ENCODE measurements at places on chromosomes 4 and X. TPM values are rescaled to one million over a fixed set of nuclear protein-coding genes. Genes with fewer than 3 reads are reported as not detected.

DNA sequence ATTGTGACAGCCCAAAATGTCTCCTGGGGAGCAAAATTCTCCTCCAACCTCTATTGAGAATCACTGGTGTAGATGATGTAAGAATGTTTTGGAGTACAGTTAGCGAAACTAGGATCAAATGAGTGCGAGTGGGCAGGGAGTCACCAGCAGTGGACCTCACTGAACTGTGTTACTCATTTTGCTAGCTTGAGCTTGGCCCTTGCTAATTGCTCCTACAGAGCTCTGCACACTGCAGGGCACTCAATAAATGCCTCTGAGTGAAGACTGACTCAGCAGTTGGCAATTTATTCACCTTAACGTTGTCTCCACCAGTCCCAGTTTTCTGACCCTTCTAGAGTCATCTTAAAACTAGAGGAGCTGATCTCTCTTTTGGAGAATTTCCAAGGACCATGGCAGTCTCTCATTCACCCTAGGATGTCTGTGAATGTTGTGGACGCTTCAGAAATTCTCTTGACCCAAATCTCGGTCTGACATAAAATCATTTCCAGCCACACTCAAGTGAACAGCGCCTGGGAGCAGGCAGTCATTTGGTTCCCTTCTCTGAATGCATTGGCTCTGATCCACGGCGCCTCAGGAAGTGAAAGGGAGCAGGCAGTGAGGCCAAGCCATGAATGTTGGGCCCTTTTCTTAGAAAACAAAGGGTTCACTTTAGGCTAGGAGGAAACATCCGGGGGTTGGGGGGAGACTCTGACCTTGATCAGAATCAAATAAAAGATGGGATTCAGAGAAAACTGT lies 148.1 kb downstream of the NWD2 start:
- DNase-seq = no peak

Gene ARL9
- polyA plus RNA-seq = 0.81 TPM

Gene XAGE1A
- polyA plus RNA-seq = not detected

Gene TMEM33
- 8.8 TPM for polyA plus RNA-seq

- no peak for DNase-seq
Observed at GRCh38 chr4:3689006-3689405, 77.2 kb upstream of the ADRA2C start.

Gene FOXO4
- 35.2 TPM for polyA plus RNA-seq

Gene FAT1
- 48.8 TPM for polyA plus RNA-seq

- no peak for DNase-seq
Observed at GRCh38 chr4:11474146-11474545, 45.5 kb upstream of the HS3ST1 start.

DNA sequence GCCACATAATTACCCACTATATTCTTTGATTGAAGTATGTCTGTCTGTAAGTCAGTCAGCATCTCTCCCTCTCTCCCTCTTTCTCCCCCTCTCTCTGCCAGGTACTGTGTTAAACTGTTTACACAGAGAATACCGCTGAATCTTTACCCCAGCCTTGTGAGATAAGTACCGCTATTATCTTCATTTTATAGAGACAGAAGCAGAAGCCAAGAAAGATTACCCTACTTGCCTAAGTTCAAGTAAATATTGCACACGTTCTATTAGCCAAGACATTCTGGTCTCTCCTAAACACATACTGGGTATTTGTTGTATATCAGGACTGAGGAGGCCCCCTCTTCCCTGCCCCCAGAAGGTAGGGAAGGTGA lies 695 bp upstream of the GPR101 start:
- DNase-seq = no peak

DNA sequence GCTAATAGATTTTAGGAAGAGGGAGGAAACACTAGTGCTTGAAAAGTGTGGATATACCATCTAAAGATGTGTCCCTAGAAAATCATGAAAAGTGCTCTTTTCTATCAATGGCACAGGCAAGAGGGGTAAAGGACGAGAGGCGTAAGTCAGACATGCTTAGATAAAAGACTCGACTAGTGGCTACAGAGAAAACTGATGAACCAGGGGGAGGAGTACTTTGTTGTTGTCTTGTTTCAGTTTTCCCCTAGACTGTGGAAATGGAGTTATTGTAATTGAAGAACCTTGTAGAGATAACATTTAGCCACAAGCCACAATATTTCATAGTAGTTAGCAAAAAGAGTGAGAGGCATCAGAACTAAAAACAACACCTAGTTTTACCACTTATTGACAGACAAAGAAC lies 21.4 kb downstream of the GALNTL6 start:
- DNase-seq = no peak

DNA sequence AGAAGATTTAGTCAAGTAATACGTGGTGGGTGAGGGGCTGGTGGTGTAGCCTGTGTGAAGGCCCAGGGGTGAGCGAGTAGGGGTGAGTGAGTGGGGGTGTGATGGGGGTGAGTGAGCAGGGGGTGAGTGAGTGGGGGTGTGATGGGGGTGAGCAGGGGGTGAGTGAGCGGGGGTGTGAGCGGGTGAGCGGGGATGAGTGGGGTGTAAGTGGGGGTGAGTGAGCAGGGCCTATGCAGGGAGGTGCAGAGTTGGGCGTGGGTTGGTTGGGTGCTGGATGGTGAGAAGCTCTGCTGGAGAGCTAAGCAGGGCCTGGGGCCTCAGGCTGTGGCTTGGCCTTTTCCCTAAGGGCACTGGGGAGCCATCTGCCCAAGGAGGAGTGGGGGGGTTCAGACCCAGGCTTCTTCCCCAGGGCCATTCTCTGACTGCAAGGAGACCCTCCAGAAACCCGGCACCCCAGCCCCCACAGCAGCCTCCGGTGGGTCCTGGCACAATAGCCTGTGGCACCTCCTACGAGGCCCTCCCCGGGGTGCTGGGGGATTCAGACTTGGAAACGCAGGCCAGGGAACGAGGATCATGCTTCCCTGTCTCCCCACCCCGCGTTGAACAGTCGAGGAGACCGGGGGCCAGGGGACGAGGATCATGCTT lies 30.4 kb downstream of the SH3TC1 start:
- no peak for DNase-seq

DNA sequence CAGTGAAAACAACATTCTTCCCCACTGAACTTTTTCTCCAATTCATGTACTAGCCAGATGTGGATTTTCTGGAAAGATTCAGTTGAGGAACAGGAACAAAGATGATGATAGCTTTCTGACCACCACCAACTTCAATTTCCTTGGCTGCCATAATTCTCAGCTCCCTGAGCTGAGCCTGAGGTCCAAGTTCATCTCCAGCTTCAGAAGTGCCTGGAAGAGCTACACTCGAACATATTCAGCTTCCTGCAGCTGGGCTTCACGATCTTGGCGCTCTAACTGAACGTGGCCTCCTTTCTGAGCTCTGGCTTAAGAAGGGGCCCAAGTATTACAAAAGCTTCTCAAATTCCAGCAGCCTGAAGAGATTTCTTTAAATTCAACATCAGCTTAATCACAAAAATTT lies 83.9 kb downstream of the QDPR start:
- DNase-seq = no peak

Gene HSD17B13
- polyA plus RNA-seq = 0.48 TPM

- no peak for DNase-seq
Observed at GRCh38 chr4:18593297-18594002, 571.9 kb upstream of the LCORL start.

Gene EDNRA
- 36.3 TPM for polyA plus RNA-seq

Gene PHKA2
- polyA plus RNA-seq = 20.3 TPM

DNA sequence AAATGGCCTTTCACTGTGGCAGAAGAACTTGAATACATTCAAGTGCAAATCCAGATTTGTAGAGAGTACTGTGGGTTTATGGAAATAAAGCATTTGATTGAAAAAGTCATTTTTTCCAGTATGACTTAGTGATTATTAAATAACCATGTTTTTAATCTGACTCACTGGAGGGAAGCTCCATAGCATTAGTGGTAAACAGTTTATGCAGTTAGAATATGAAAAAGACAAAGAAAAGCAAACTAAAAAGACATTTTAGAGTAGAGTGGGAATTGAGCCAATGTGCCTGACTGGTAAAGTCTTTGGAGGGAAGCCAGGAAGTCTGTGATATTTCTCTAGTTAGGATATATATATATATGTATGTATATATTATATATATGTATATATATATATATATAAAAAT lies 53.4 kb downstream of the FAT4 start:
- DNase-seq = no peak

GRCh38 chrX:100379388-100379986 lies 30.6 kb downstream of the PCDH19 start:
- no peak for DNase-seq

- no peak for DNase-seq
Observed at GRCh38 chr4:182975806-182976205, 58.6 kb upstream of the DCTD start.

DNA sequence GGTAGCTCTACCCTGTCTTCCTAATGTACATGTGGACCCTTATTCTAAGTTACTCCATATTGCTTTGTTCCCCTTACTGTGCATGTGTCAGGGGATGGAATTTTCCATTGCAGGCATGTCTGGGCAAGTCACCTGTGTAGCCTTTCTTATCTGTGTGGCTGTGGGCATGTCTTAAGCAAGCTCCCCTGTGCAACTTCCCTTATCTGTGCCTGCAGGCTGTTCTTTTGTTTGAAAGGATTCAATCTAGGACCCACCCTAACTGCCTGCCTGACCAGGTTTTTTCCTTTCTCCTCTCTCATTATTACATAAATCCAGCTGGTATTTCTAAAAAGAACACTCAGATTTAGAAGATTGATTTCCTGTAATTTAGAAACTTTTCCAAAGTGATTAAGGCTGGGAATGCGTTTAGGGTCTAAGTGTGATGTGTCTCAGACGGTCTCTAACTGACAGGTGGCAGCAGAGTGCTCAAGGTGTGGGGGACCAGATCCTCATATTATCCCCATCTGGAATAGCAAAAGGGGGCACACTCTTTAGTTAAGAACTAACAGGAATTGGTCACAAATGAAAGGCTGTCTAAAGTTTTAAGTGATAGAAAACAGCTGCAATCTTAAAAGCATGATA lies 198.9 kb upstream of the PPP1R2C start:
- DNase-seq = no peak

DNA sequence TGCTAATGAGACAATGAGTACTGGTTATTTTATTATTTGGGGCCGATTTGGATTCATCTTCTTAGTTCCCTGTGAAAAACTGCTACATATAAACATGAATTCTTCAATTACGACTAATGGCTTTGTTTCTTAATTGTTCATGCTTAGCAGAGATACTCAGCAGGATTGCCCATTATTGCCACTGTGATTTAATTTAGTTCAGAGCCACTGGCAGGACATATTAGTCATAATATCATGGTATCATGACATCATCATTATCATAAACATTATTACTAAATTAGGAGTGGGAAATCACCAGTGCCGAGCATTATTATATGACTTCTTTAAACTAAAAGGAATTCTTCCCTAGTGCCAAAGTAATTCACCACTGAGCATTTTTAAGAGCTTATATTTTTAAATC lies 201.4 kb downstream of the SPOCK3 start:
- no peak for DNase-seq

DNA sequence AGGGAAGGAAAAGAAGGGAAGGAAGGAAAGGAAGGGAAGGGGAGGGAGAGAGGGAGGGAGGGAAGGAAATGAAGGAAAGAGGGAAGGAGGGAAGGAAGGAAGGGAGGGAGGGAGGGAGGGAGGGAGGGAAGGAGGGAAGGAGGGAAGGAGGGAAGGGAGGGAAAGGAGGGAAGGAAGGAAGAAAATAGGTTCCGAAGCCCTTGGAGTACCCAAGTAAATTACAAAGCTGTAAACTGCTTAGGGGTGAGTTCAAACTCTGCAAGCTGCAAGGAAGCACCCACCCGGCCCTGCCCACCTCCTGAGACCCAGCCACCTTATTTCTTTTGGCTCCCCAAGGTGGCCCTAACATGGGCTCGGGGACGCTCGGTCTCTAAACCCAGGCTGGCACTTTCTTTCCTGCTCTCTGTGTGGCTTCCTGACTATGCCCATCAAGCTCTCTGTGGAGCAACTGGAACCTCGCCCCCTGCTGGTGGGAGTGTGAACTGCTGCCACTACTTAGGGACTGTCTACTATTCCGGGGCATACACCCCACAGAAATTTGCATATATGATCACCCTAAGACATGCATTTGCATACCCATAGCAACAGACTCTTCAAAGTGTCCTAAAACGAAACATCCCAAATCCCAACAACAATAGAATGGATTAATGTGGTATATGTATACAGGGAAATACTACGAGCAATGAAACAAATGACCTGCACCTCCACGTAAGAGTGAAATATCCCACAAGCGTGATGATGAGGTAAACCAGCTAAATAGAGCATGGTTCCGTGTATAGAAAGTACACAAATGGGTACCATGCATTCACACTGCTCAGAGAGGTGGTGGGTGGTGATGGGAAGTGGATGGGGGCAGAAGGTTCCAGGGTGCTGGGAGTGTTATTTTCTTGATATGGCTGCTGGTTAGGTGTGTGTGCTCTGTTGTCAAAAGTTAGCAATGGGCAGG lies 151.7 kb upstream of the TBL1X start:
- DNase-seq = no peak

Gene HERC6
- 9.1 TPM for polyA plus RNA-seq

Gene POF1B
- 0.58 TPM for polyA plus RNA-seq

GRCh38 chr4:30972542-30972941 lies 252.4 kb downstream of the PCDH7 start:
- DNase-seq = no peak

GRCh38 chrX:1336948-1337779 lies 579 bp downstream of the IL3RA start:
- DNase-seq = no peak

Gene AKAP17A
- polyA plus RNA-seq = 15.4 TPM

Gene TRAM1L1
- polyA plus RNA-seq = 1.1 TPM

DNA sequence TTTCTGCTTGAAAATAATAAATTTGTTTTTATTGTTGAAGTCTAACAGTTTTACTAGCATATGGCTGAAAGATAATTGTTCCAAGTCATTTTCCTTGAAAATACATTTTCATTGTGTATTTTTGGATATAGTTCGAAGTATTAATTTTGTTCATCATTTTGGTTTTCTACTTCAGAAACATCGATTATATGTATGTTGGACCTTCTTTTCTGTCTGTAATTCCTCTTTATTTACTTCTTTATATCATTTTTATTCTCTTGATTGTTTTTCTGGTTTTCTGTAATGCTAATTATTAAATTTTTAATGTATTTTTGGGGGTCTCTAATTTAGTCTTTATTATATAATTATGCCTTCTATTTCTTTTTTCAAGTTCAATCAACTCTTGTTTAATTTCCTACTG lies 407.1 kb upstream of the FRG1 start:
- DNase-seq = no peak

GRCh38 chrX:145003443-145003842 lies 243.9 kb upstream of the SPANXN1 start:
- DNase-seq = no peak

Gene GYG2
- 9.0 TPM for polyA plus RNA-seq

GRCh38 chr4:64230709-64231310 lies 178.4 kb downstream of the TECRL start:
- no peak for DNase-seq

DNA sequence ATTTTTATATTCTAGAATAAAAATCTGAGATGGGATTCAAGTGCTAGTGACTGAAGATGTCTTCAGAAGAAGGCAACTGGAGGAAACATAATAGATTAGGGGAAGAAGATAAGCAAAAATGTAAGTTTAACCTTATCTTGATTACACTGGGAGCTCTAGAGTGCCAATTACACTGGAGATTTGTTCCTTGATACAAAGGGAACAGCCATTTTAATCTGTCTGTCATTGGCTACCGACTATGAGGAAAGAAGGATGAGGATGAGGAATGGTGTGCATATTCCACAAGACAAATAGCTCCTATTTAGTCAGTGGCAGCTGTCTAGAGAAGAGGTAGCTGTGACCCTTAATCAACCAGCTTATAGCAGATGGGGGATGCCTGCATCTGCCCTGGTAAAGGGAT lies 1034.5 kb upstream of the IGFBP7 start:
- DNase-seq = no peak

Gene GPRASP3
- polyA plus RNA-seq = 4.0 TPM

Gene CSAG1
- not detected for polyA plus RNA-seq

Gene TMEM47
- 15.4 TPM for polyA plus RNA-seq

Gene CXCL1
- 8.2 TPM for polyA plus RNA-seq

- no peak for DNase-seq
Observed at GRCh38 chr4:5664778-5665177, 43.6 kb downstream of the EVC2 start.
